ENCODE measurements at places on chromosomes 1 and 21.

GRCh38 chr1:63794939-63795378, 21.1 kb downstream of the ROR1 start:
- no peak for DNase-seq

DNA sequence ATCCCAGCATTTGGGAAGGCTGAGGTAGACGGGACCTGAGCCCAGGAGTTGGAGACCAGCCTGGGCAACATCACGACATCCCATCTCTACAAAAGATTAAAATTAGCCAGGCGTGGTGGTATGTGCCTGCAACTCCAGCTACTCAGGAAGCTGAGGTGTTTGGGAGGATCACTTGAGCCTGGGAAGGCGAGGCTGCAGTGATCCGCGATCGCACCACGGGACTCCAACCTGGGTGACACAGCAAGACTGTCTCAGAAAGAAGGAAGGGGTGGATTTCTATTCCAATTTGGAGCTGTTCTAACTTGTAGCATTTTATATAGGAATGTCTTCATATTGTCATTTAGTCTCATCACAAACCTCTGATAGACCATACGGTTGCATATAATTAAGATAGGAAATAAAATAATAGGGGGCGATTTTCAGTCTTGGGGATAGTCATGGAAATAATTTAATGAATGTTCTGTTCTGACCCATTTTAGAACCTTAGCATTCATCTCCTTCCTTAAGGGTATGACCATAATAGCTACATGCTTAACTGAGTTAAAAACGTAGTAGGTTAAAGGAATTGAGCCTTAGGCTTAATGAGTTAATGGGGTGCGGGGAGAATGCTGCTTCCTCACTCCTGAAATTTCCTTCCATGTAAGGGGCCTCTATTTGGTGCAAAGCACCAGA, 93.1 kb downstream of the ADCY10 start:
- no peak for DNase-seq

- no peak for DNase-seq
Observed at GRCh38 chr1:213287987-213288386, 236.9 kb downstream of the RPS6KC1 start.

GRCh38 chr1:162954824-162955223, 93.8 kb upstream of the CCDC190 start:
- DNase-seq = no peak

GRCh38 chr1:31897526-31898100, 40.6 kb downstream of the PTP4A2 start:
- no peak for DNase-seq

DNA sequence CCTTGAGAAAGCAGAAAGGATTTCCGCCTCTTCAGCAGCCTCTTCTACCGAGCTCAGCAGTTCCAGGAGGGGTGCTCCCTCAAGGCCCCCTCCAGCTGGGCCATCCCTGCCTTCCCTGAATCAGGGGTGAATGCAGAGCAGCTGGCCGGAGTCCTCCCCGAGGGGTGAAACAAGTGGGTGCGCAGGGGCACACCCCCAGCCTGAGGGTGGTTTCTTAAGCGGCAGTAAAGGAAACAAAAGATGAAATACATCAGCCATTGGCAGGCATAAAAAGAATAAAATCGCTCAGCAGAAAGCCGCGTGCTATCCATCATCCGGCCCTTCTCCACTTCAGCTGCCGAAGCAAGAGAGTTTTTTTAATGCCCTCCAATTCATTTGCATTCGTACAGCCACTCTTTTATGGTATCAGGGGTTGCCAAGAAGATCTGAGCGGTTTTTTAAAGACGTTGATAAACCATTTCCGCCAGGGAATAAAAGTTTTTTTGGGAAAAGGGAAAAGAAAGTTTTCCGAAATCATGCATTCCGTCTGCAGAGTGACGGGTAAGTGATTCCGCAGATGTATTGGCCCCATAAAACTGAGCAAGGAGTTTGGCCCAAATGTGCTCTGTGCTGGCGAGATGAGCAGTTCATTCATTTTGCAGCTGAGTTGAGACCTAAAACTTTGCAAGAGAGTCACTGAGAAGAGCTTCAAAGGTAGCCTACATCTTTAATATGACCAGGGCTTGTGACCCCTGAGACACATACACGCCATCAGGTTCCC, 73.7 kb upstream of the ZC3H12A start:
- no peak for DNase-seq

- no peak for DNase-seq
Observed at GRCh38 chr1:64933296-64934070, 32.9 kb downstream of the JAK1 start.

GRCh38 chr1:41536361-41536802, 51.9 kb upstream of the EDN2 start:
- no peak for DNase-seq

DNA sequence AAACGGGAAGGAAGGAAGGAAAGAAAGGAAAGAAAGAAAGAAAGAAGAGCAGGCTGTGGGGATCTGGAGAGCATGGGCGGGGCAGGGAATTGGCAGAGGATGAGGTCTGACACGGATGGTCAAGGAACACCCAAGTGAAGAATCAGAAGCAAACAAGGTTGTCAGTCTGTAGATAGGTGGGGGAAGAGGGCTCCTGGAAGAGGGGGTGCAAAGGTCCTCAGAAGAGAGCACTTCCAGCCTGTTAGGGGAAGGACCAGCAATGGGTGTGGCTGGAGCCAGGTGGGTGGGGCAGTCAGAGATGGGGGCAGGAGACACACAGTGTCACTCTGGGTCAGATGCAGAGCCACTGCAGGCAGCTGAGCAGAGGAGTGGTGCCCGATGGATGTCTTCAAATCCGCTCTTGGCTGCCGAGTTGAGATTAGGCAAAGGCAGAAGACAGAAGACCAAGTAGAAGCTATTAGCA, 11.0 kb upstream of the PLA2G2C start:
- DNase-seq = no peak

GRCh38 chr1:229986737-229987337, 80.2 kb upstream of the GALNT2 start:
- no peak for DNase-seq

GRCh38 chr1:56481140-56481694, 98.1 kb downstream of the PLPP3 start:
- DNase-seq = no peak

DNA sequence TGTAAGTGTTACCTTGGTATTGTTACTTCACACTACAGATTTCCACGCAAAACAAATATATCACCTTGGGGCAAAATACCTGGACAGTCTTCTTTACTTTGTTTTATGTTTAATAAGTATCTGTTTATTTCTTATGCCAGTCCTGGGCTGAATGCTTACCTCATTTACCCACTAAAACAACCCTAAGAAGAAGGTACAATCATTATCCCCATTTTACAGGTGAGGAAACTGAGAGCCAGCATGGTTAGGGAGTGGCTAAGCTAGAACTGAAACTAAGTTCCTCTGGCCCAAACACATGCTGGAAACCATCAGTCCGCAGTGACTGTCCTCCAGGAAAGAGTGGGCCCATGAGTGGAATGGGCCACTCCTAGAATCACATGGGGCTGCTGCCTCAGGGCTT, 13.0 kb upstream of the GUCA2B start:
- no peak for DNase-seq

DNA sequence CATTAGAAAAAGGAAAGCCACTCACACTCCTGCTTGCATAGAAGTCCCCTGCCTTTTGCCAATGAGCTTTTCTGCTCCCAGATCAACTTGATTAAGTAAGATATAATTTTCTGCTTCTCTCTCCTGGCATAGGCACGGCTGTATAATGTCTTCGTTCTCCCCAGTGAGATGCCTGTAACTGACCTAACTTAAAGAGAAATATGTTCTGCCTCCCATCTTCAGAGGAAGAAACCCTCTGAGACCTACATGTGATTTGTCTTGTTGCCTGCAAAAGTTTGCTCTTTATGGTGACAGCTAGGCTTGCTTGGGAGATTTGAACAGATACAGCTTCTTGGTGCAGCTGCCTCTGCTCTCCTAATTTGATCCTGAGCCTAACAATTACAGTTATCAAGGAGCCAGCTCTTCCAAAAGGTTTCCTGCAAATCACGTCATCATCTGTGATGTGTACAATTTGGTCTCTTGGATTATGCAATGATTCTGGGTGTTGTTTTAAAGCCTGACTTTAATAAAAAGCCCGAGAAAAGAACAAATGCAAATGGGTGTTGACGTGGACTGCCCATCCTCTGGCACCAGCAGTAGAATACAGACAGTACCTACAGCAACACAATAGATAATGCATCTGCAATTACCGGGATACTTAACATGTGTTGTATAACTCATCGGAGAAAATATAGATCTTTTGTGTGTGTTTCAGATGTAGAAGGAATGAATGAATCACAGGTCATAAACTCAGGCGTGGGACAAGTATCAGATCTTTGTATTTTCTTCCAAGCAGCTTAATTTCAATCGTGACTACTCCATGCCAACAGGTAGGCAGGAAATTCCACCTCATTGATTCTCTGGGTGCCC, 76.2 kb upstream of the KAZN start:
- no peak for DNase-seq

DNA sequence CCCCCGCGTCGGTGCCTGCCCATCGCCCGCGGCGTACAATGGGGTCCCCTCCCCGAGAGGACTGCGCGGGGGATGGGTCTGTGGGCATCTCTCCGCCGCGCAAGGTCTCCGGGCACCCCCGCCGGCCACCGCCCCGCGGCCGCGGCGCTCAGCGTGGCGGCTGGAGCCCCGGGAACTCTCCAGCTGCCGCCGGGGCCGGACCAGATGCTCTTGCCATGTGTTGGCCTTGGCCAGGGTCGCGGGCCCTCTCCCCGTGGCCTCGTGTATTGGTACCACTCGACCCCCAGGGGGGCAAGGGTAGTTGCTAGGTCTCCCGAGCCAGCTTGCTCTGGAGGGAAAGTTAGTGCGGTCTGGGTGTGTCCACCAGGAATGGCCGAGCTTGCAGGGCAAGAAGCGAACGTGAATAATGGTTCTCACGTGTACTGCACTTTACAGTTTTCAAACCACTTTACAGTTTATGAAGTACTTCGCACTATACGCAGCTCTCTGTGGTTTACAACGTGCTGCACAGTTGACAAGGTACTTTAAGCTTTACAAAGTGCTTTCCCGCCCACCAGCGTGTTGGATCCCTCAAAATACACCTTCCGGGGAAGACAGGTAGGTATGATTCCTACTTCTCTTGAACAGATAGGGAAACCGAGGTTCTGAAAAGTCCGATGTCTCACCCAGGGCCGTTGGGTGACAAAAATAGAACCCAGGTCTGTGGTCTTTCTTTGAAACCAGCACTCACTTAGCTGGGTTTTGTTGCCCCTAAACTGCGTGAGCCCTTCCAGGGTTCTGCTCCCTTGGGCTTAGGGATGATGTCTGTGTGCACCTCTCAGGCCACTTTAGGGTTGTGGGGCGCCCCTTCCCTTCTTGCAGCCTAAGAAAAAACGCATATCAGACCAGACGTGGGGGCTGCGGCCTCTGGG, 1.2 kb downstream of the EPHB2 start:
- DNase-seq = no peak

- DNase-seq = no peak
Observed at GRCh38 chr1:109895720-109896504, 14.7 kb upstream of the CSF1 start.

- DNase-seq = no peak
Observed at GRCh38 chr1:54709547-54710292, 5.9 kb upstream of the TTC4 start.

- no peak for DNase-seq
Observed at GRCh38 chr1:231159963-231160761, 1.7 kb upstream of the TRIM67 start.

DNA sequence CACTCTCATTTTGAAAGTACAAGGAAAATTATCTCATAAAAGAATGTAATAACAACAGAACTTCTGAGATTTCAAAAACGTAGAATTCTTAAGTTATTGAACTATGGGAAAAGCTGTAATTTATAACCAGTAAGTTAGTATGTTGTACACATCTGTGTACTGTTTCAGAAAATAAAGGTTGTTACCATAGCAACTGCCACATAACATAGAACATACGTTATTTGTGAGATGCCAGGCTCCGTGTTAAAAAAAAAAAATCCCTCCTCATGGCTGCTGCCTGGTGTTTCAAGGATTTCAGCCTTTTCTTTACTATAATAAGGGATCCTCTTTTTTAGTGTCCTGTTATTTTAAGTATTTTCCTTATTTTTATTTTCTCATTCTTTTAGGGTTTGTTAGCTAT, 79.5 kb downstream of the RWDD3 start:
- DNase-seq = no peak

GRCh38 chr1:223843934-223844786, 1.6 kb downstream of the TP53BP2 start:
- DNase-seq = no peak

DNA sequence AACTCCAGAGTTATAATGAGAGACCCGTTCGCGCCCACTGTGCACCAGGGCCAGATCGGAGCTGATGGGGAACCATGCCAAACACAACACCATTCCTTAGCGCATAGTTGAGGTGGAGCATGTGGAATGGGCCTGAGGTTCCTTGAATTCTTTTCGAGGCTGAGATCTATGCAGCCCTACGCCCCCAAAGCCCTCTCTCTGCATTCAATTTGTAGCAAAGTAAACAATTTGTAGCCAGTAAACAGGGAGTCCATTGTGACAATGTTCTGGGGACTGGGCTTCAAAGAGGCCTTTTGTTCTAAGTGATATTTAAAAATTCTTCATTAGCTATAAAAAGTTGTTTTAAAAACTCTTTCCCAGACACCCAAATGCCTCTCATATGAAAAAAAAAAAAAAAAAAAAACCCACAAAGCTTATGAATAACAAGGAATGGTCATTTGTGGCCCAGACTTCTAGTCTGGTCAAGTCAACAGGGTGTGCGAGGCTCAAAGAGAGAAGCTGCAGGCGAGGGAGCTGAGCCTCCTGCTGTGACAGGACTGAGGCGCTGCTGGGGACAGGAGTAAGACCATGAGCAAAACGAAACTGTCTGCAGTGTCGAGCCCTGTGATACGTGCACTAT, 30.6 kb upstream of the KCNE2 start:
- DNase-seq = no peak

GRCh38 chr1:156667610-156667967, 9.6 kb downstream of the NES start:
- DNase-seq = no peak

DNA sequence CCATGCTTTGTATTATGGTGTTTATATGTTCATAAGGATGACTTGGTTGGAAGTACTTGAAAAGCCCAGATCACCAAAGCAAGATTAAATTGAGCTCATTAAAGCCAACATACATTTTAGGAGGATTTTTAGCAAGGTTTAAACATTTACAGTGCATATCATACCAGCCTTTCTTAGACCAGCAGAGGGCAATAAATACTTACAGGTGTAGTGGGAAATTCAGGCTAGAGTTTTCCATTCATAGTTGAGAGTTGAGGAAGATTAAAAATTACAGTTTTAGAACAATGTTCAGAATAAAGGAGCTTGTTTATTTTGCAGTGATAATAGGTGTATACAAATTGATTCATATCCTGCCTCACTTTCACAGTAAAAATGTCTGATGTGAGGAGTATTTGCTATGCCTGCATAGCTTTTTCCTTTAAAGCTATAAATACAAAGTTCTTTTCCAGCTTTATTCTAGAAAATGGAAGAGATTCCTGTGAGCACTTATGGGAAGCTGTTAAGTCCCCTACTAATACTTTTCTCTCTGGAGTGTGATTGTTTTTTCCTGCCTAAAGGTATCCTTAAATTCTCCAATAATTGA, 35.3 kb downstream of the DTL start:
- no peak for DNase-seq

GRCh38 chr1:101453844-101454243, 217.0 kb downstream of the S1PR1 start:
- no peak for DNase-seq

Measured in NCI-H748 treated with DMSO at 0.1 percent for 48 hours (cell line).